ENCODE measurements at places on chromosomes 4 and X.

DNA sequence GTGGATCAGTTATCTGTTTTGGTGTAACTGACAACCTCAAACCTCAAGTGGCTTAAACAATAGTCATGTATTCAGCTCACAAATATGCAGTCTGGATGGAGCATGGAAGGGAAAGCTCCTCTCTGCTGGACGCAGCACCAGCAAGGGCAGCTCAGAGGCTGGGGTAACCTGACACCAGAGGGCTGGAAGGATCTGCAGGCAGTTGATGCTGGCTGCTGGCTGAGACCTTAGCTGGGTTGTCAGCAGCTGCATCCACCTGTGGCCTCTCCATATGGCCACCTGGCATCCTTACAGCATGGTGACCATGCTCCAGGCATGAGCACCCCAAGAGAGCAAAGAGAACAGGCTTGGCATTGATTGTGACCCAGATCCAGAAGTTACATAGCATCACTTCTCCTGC is 46.7 kb downstream of the ENPP6 start:
- DNase-seq: no peak

DNA sequence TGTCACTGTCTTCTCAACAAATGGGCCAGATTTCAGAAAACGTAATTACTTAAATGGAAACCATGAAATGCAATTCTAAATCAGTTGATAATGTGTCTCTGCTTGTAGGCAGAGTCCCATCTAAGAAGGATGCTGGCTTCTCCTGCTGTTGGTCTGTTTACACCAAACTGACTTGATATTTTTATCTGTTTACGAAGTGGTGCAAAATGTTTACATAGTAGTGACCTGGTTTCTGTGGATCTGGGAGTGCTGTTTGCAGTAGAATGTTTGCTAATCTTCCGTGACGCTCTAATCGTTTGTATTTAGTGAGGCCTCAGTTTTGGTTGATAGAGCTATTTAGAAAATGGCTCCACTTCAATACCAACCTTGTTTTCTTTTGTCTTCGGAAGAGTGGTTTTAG is 213.5 kb downstream of the VEGFC start:
- no peak for DNase-seq

- DNase-seq: no peak
Observed at GRCh38 chr4:37609626-37610025, 76.5 kb downstream of the RELL1 start.

GRCh38 chr4:3496021-3496420 is 32.9 kb downstream of the DOK7 start:
- no peak for DNase-seq

DNA sequence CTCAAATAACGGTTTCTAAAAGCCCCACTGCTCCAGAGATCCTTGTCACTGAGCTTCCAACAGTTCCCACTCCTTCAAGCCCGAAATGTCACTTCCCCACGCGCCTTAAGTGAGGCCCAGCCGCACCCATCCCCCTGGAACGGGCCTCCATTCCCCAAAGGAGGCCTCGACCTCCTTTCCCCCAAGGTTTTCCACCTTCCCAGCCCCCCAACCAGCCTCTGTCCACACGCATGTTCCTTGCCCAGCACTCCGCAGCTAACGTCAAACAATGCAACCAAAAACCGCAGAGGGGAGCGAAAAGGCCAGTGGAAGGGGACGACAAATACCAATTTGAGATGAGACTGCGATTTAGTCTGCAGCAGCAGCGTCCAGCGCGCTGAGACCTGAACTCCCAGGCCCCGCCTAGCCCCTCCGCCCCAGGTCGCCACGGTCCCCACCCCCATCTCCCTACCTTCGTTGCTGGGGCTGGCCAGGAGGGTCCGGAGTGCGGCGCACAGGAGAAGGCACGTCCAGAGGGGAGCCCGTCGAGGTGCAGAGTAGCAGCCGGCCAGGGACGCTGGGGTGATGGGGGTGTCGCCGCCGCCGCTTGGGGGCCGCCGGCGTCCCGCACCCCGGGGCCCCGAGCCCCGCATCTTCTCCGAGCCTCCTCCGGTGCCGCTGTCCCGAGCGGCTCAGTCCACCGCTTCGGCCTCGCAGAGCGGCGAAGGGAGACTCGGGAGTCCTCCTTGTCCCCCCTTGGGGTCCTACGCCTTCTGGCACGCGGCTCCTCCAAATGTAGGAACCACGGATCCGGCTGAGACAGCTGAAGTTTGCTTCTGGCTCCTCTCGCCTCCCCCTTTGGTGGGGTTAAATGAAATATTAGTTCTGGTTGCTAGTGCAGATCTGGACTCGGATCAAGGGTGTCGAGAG is 924 bp downstream of the EPHA5 start:
- DNase-seq: no peak

DNA sequence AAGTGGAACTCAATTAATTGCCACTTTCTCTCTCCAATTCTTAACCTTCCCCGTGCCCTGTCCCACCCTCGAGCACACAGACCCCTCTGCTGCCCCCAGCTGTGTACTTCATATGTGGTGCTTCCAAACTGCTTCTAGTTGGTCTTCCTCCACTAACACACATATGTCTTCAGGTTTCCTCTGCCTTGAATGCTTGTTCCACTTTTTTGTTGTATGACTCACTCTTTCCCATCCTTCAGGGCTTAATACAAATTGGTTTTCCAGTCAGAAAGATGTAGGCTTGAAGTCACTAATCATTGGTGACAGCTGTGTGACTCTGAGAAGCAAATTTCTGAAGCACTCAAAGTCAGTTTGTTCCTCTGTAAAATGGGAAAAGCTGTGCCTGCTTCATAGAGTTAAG is 30.6 kb downstream of the TRIM2 start:
- DNase-seq: no peak

GRCh38 chr4:160864253-160864652 is 1299.5 kb downstream of the FSTL5 start:
- no peak for DNase-seq
